ENCODE measurements at places on chromosomes 5 and 9.

DNA sequence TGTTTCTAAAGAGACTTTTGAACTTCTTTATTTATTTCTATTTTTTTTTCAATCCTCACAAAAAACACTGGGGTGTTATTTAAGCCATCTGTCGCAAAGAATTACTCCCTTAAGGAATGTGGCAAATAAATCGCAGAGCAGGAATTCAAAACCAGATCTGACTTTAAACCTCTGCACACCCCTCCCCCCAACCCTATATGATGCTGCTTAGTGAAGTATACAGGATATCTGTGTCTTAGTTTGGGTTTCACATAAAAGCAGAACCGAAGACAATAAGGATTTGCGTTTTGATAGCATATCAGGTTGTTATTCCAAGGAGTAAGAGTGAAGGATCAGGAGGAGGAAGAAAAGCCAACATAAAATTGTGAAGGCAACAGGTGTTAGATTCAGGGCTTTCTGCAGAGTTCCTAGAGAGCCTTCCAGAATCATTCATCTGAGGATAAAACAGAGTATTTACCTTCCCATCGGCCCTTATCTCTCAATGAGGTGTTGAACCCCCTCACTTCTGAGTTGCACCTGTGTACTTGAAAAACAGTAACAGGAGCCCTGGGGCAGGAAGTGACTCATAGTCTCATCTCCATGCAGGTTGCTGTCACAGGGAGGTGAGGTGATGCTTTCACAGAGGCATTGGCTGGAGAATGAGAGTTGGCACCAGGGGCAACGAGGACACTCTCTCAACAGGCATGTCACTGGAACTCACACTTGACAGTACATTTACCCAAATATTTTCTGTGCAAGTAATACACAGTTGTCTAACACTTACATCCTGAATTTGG is 33.5 kb upstream of the DMRT3 start:
- DNase-seq: peak; percentile 92

GRCh38 chr9:123327697-123328100 is 28.3 kb upstream of the CRB2 start:
- DNase-seq: no peak

DNA sequence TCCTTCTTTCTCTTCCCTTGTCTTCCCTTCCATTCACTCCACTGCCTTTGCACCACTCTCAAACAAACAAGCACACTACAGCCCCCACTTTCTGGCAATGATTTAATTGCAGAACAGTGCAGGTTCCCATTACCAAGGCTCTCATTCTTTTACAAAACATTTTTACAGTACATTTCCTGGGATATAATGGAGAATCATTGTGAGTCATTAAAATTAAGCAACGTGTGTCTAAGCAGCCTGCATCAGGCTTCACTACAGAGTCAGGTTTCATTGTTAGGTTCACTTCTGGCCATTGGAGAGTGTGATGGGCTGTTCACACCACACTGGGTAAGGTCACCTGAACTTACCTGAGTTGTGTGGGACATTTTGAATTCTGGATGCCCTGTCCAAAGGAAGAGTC is 303.5 kb downstream of the TRIM32 start:
- DNase-seq: no peak

DNA sequence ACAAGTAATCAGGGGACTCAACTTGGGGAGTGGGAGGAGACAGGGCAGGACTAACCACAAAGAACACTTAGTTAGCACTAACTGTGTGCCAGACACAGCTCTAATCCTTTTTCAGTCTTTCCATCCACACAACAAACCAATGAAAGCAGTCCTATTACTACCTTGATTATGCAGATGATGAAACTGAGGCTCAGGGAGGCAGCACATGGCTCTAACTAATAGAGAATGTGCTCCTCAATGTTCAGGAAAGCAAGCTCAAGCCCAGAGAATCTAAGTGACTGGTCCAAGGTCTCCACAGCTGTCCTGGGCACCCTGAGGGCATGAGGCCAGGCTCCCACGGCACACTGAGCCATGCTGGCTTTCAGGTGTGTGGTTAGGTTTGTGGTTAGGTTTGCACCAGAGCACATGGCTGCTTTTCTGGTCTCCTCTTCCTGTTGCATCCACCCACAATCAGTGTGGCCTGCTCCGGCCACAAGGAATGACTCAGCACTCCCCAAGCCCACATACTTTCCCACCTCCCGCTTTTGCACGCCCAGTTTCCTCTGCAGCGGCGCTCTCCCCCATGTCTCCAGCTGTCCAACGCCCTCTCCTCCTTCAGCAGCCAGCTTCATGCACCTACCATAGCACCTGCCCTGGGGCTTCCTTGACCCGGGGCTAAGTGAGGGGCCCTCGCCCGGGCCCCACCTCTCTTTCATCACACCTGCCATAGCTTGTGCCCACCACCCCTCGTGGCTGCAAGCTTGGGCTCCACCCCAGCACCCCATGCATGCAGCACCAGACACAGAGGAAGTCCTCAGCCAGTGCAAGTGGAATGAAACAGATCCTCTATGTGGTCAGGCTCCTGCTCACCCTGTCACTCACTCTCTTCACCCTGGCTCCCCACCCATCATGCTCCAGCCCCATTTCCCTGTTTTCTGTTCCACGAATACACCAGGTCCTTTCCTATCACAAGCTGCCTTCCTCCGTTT is 133.1 kb downstream of the GABBR2 start:
- DNase-seq: peak; percentile 94

- DNase-seq: no peak
Observed at GRCh38 chr9:97747201-97747965, 50.2 kb upstream of the XPA start.

- no peak for DNase-seq
Observed at GRCh38 chr9:34599546-34599945, 10.0 kb upstream of the CNTFR start.

GRCh38 chr5:43203373-43203772 is 11.3 kb downstream of the NIM1K start:
- no peak for DNase-seq

GRCh38 chr9:94757158-94757557 is 30.7 kb downstream of the AOPEP start:
- no peak for DNase-seq

- DNase-seq: no peak
Observed at GRCh38 chr9:116643691-116644090, 43.4 kb upstream of the TRIM32 start.

DNA sequence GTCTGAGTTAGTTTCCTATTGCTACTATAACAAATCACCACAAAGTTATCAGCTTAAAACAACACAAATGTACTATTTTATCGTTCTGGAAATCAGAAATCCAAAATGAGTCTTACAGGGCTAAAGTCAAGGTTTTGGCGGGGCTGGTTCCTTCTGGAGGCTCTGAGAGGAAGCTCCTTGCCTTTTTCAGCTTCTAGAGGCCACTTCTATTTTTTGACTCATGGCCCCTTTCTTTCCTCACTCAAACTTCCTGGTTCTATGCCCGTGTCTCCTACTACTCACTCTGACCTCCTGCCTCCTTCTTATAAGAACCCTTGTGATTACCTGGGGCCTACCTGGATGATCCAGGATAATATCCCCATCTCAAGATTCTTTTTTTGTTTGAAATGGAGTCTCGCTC is 48.2 kb downstream of the GABBR2 start:
- DNase-seq: no peak

DNA sequence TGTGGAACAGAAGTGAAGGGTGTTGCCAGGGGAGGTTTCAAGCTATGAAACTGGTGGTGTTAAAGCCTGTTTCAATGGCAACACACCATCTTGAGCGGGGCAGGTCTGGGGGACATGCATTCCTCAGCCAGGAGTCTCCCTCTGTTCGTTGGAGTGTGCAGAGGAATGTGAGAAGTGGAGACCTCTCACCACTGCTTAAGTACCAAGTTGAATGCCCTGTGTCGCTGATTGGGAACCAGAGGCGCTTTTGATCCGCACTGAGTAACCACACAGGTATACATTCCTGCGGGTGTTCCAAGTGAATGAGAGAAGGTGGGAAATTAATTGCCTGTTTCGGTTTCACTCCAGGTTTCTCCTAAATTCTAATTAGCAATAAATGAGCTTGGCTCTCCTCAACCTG is 99.4 kb downstream of the LIX1 start:
- DNase-seq: no peak

- no peak for DNase-seq
Observed at GRCh38 chr5:36214436-36214835, 27.3 kb downstream of the NADK2 start.

GRCh38 chr5:34022121-34022705 is 14.4 kb upstream of the AMACR start:
- DNase-seq: peak; percentile 44

GRCh38 chr5:343461-344401 is 22.2 kb downstream of the AHRR start:
- DNase-seq: peak; percentile 47

DNA sequence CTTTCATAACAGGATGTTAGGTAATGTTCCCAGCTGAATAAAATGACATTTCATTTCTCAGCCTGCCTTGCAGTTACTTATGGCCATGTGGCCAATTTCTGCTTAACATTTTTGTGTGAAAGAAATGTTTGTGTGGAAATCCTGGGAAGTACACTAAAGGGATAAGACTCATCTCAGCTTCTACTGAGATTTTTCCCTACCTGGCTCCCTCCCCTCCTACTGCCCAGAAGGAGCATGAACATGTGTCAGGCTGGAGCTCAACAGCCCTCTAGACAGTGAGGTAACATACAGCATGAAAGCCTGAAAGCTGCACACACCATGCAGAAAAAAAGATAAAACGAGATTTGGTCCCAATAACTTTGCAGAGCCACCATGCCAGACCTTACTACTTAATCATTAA is 288.4 kb upstream of the COX7C start:
- no peak for DNase-seq

GRCh38 chr5:177233206-177233605 is 70.3 kb downstream of the RAB24 start:
- DNase-seq: no peak

DNA sequence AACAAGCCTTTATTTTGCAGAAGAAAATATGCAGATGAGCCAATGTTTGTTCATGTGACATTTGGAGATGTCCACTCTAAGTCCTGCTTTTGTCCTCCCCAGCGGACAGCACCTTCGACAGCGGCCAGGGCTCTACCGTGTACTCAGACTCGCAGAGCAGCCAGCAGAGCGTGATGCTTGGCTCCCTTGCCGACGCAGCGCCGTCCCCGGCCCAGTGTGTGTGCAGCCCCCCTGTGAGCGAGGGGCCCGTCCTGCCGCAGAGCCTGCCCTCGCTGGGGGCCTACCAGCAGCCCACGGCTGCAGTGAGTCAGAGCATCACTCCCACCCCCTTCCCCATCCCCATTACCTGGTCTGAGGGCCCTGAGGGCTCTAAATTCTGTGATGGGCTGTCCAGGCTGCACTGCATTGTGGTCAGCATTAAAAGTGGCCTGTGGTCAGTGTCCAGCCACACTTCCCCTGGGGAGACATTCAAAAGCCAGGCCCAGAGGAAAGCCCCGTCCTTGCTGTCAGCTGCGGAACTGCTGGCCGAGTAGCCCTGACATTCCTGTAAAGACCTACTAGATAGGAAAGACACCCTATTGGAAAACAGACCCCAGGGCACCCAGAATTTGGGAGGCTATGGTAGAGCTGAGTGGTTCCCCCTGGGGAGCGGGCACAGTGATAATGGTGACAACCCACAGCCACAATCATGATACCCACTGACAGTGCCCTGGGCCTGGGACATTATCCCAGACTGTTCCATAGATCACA is 69.0 kb downstream of the WNK2 start:
- DNase-seq: no peak

GRCh38 chr9:3768286-3768685 is 242.5 kb upstream of the RFX3 start:
- DNase-seq: no peak

DNA sequence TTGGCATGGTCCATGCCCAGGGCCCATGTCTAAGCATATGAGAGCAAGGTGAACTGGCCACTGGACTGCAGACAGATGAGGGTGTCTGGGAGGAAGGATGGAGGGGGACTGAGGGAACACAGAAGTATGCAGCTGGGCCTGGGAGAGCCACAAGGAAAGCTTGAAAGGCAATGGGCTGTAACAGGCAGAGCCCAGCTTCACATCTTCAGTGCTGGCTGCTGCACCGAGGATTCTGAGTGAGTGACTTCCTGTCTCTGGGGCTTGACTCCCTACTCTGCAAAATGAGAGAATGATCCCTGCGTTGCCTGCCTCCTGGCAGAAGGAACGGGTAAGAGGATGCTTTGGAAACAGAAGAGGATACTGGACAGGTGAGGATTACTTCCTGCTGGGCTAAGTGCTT is 29.0 kb downstream of the COL15A1 start:
- DNase-seq: no peak

DNA sequence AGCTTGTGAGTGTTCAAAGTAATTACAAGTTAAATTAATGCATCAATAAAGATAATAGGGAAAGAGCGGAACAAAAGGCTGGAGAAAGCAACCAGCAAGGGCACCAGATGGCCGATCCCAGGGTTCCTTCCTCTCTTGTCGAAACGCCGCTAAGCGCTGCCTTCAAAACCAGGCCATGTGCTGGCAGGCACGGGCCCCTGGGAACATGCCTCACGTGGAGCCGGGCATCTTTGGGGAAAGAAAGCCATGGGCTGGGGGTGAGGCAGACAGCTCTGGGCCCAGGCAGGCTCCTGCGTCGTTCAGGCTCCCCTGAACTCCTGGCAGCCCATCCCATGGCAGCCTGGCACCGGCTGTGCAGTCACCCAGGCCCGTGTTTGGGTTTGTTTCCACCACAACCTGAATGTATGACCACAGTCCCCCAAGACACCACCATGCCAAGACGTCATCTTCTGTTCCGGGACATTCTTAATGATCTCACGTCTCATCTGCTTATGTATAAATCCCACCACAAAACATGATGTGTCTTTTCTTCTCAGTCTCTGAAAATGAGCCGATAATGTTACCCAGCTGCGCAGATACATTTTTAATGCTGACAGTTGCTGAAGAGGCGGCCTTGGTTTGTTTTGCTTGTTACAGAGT is 110.4 kb upstream of the SARDH start:
- no peak for DNase-seq

GRCh38 chr5:90615355-90615754 is 56.8 kb downstream of the ADGRV1 start:
- DNase-seq: no peak

- DNase-seq: no peak
Observed at GRCh38 chr5:115948091-115948534, 14.2 kb upstream of the LVRN start.

DNA sequence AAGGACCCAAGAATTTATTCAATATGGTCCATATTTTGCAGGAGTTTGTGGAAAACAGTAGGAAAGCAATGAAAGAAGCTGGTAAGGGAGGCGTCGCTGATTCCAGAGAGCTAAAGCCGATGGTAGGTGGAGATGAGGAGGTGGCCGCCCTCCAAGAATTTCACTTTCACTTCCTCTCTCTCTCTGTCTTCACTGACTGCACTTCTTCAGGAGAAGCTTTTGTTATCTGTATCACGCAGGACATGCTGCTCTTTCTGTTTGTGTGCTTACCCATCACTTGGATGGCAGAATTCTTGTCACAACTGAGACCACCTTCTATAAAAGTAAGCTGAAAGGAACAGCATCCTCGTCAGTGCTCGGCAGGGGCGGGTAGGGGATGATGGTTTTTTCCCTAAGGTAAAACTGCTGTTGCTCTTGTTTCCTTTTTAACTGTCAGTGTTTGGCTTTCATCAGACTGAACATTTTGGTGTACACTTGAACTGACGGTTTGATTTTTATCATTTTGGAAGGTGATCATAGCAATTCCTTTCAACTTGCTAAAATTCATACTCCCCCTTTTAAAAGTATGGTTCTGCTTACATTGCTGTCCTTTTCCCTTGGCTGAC is 62.4 kb upstream of the FSD1L start:
- DNase-seq: peak; percentile 31

Data from MM.1S (cell line).